ENCODE measurements at places on chromosomes 11 and 22. TPM values are rescaled to one million over a fixed set of nuclear protein-coding genes. Genes with fewer than 3 reads are reported as not detected.

C11orf97 gene
- total RNA-seq, result not detected

SHANK2 gene
- 30.8 TPM for total RNA-seq

PVALB gene
- not detected for total RNA-seq

PATE4 gene
- total RNA-seq, result not detected

CABP7 gene
- not detected for total RNA-seq

GRCh38 chr11:9619971-9620370 lies 43.9 kb upstream of the SWAP70 start:
- H3K27me3 ChIP-seq, result no peaks in the 10 kb centered on the region
- no peak overlapping the region for H3K4me3 ChIP-seq
- DNase-seq, result no peak
- H3K27ac ChIP-seq, result no peak overlapping the region

GRCh38 chr11:78465169-78465942 lies 47.7 kb upstream of the GAB2 start:
- peak; percentile 35 for DNase-seq
- no peak overlapping the region for H3K4me3 ChIP-seq
- no peaks in the 10 kb centered on the region for H3K36me3 ChIP-seq
- H3K4me1 ChIP-seq, result no peaks in the 10 kb centered on the region
- H3K27me3 ChIP-seq, result no peaks in the 10 kb centered on the region
- H3K27ac ChIP-seq, result peak overlapping the region; percentile 70

DNA sequence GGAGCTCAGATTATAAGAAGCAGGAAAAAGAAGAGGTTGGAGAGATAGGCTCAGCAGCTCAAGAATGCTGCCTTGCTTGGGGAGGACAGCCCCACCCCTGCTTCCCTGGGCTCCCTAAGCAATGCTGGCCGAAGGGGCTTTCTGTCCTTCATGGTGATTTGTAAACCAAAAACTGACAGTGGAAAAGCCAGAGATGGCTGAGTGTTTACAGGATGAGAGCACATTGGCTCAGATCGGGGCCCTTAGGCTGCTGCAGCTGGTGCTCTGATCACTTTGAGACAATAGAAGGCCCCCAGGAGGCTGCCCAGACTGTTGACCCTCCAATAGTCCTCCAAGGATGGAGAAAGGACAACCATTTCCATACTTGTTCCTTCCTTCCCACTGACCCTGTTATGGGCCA lies 28.8 kb upstream of the AMOTL1 start:
- no peaks in the 10 kb centered on the region for H3K4me1 ChIP-seq
- no peak for DNase-seq
- no peak overlapping the region for H3K27ac ChIP-seq
- H3K36me3 ChIP-seq, result no peaks in the 10 kb centered on the region

GRCh38 chr22:43825651-43826050 lies 13.5 kb upstream of the EFCAB6 start:
- no peak for DNase-seq

GRCh38 chr11:15727520-15727914 lies 612.8 kb downstream of the INSC start:
- no peak for DNase-seq
- H3K36me3 ChIP-seq, result no peaks in the 10 kb centered on the region
- no peak overlapping the region for H3K4me3 ChIP-seq
- H3K27me3 ChIP-seq, result no peaks in the 10 kb centered on the region
- peaks cover 11% of the 10 kb centered on the region for H3K4me1 ChIP-seq

- no peaks in the 10 kb centered on the region for H3K4me1 ChIP-seq
- no peaks in the 10 kb centered on the region for H3K36me3 ChIP-seq
- DNase-seq, result no peak
- no peak overlapping the region for H3K27ac ChIP-seq
- no peaks in the 10 kb centered on the region for H3K27me3 ChIP-seq
These were observed 81.2 kb upstream of the RASSF10 start for GRCh38 chr11:12927886-12928285.

- DNase-seq, result no peak
- H3K4me1 ChIP-seq, result peaks cover 6% of the 10 kb centered on the region
- H3K27ac ChIP-seq, result peak overlapping the region; percentile 96
- H3K4me3 ChIP-seq, result peak overlapping the region; percentile 97
- no peaks in the 10 kb centered on the region for H3K27me3 ChIP-seq
These were observed 895 bp downstream of the TEAD1 start for GRCh38 chr11:12674936-12675696.

GRCh38 chr11:102633385-102634026 lies 8.4 kb upstream of the MMP20 start:
- no peaks in the 10 kb centered on the region for H3K27me3 ChIP-seq
- H3K4me1 ChIP-seq, result no peaks in the 10 kb centered on the region
- no peaks in the 10 kb centered on the region for H3K36me3 ChIP-seq
- H3K4me3 ChIP-seq, result no peak overlapping the region
- no peak overlapping the region for H3K27ac ChIP-seq

DNA sequence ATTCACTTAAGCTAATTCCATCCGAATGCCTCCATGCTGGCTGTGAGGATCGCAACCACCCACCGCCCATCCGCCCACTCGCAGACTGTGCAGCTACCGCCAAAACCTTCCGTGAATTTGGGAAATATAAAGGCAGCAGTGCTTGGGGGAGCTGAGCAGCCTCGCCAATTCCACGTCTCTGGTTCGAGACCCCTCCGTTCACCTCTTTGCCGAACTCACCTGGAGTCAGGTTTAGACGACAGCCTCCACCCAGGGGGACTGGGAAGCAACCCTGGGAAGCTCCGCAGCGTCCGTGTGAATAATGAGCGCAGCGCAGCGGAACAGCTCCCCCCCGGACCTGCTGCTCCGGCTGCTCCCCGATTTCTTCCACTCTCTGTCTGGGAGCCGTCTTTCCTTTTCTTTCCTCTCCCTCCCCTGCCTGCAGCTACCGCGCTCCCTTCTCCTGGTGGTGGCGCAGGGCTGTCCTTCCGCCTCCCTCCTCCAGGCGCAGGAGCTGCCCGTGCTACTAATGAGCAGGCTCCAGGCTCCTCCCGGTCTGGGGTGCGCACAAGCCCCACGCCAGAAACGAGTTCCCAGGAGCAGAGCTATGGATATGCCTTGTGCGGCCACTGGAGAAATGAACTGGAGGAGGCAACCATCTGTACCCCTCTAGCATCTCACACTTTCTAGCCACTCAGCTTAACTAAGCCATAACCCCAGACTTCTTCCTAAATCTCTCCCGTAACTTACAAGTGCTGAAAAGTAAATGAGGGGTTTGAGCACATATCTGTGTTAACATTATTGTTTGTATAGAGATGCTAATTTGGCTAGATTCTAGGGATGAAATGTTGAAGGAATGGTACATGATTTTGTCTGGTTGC lies 107.3 kb downstream of the XKR3 start:
- peaks cover 10% of the 10 kb centered on the region for H3K27me3 ChIP-seq
- H3K27ac ChIP-seq, result no peak overlapping the region
- no peaks in the 10 kb centered on the region for H3K36me3 ChIP-seq
- H3K4me1 ChIP-seq, result no peaks in the 10 kb centered on the region
- DNase-seq, result no peak

DNA sequence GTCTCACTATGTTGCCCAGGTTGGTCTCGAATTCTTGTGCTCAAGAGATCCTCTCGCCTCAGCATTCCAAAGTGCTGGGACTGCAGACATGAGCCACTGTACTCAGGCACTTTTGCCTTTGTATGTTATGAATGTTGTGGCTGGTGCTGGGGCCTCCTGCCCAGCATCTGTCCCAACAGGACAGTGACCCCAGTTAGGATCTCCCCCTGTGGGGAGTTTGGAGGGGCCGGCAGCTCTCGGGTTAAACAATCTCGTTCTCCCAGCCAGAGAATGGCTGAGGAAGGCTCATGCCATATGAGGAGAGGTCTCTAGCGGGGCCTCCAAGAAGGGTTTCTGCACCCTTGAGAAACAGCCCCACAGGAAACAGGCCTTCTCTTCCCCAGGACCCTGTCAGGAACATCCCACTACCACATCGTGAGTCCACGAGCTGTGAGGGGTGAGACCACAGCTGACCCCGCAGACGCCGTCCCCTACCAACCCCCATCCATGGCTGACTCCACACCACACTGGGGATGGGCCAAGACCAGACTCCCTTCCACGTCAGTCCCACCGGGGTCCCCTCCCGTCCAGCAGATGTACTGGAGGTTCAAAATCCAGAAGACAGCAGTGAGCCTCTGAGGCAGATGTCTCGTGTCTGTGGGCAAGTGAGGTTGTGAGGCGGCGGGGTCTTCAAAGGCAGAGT lies 54.1 kb downstream of the SHANK2 start:
- DNase-seq, result no peak
- H3K36me3 ChIP-seq, result no peaks in the 10 kb centered on the region
- peaks cover 8% of the 10 kb centered on the region for H3K4me1 ChIP-seq
- no peaks in the 10 kb centered on the region for H3K27me3 ChIP-seq

DNA sequence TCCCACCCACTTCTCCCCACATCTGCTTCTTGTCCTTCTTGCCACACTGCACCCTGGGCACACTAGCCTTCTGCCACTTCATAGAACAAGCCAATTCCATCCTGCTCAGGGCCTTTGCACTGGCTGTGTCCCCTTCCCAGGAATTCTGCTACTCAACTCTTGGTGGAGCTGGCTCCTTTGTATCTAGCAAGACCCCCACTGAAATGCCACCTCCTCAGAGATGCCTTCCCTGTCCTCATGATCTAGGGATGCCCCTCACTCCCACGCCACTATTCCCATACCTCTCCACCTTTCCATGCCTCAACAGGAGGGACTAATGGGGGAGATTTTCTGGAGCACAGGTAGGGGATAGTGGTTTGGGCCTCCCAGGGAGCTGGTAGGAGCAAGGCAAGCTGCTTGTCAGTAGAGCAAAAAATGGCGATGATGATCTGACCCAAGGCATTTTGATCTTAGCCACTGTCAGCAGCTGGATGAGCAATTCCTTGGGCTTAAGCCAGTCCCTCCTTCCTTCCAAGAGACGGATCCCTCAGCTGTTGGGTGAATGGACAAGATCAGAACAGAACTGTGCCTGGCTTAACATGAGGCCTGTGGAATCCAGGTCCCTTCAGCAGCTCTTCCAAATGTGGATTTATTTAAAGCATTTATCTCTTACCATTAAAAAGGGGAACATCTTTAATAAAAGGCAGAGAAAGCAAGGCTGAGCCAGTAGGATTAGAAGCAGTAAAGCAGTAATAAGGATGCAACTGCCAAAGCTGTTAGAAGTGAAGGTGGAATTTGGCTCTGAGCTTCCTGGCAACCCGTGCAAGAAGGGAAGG lies 4.0 kb upstream of the PRDM11 start:
- H3K27ac ChIP-seq, result no peak overlapping the region
- no peaks in the 10 kb centered on the region for H3K36me3 ChIP-seq
- no peak for DNase-seq
- no peaks in the 10 kb centered on the region for H3K27me3 ChIP-seq
- no peak overlapping the region for H3K4me3 ChIP-seq

DNA sequence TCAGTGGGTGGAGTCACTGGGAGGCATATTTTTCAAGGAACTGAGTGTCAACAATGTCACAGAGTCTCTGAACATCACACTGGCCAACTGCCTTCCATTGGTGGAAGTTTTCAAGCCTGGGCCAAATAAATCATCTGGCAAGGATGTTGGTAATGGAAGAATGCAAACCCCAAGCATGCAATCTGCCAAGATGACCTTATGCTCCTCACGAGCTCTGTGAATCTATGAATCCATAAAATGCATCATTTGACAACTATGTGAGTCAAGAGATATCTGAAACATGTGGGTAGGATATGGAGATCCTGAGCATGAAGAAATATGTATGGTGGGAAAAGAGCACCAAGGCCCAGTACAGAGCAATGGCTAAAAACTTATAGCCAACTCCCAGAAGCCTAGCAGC lies 122.2 kb downstream of the PLEKHA7 start:
- H3K27ac ChIP-seq, result no peak overlapping the region
- H3K27me3 ChIP-seq, result no peaks in the 10 kb centered on the region
- no peaks in the 10 kb centered on the region for H3K4me1 ChIP-seq

- H3K27me3 ChIP-seq, result peaks cover 5% of the 10 kb centered on the region
- no peak overlapping the region for H3K27ac ChIP-seq
- no peak for DNase-seq
- no peaks in the 10 kb centered on the region for H3K36me3 ChIP-seq
These were observed 1.3 kb downstream of the TBC1D10C start for GRCh38 chr11:67405196-67405567.

DNA sequence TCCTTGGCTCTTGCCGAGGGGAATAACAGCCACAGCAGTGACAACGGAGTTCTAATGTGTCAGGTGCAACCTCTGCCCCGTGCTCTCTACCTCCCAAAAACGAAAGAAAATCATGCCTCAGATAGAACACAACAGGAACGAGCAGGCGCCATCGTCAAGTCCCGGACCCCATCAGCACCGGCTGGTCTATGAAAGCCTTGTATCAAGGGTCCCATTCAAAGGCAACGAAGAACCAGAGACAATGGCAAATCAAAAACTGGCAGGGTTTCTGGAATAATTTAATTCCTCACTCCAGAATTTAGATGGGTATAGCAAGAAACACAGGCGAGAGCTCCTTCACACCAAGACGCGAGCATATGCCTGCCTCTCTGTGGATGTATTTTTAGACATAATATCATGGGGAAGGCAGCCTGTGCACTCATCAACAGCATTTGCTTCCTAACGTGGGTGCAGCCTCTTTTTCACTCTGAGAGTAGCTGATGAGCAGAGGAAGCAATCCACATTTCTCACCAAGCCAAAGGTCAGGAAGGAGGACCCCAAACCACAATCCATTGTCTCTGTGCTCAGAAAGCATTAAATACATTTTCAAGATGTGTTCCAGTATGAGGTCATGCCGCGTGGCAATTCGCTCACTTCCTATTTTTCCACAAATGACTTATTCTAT lies 193.4 kb upstream of the BLID start:
- peak overlapping the region; percentile 13 for H3K27ac ChIP-seq
- no peaks in the 10 kb centered on the region for H3K36me3 ChIP-seq
- DNase-seq, result no peak
- H3K4me1 ChIP-seq, result no peaks in the 10 kb centered on the region

- no peak for DNase-seq
- no peak overlapping the region for H3K27ac ChIP-seq
- no peaks in the 10 kb centered on the region for H3K27me3 ChIP-seq
- H3K4me3 ChIP-seq, result no peak overlapping the region
- H3K4me1 ChIP-seq, result no peaks in the 10 kb centered on the region
These were observed 68.3 kb downstream of the DDIAS start for GRCh38 chr11:82969811-82970210.

DNA sequence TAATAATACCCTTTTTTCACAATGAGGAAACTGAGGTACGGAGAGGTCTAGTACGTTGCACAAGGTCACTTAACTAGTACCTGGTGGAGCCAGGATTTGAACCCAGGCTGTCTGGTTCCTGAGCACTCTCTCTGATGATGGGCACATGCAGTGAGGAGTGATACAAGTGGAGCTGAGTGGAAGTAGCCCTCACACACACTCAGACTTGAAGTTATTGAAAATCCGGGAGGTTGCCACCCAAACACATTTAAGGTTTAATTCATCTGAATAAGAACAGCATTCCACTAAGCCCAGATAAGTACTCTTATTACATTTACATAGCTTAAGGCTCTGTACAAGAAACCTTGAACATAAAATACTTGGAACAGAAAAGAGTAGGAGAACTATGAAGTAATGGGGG lies 4.8 kb downstream of the GRAP2 start:
- peaks cover 3% of the 10 kb centered on the region for H3K27me3 ChIP-seq
- no peak overlapping the region for H3K27ac ChIP-seq
- no peaks in the 10 kb centered on the region for H3K4me1 ChIP-seq
- H3K4me3 ChIP-seq, result no peak overlapping the region
- no peak for DNase-seq

GRCh38 chr11:129374081-129374992 lies 1.3 kb upstream of the BARX2 start:
- peak; percentile 14 for DNase-seq
- H3K27ac ChIP-seq, result peak overlapping the region; percentile 88
- H3K27me3 ChIP-seq, result peaks cover 87% of the 10 kb centered on the region
- no peaks in the 10 kb centered on the region for H3K36me3 ChIP-seq
- H3K4me3 ChIP-seq, result peak overlapping the region; percentile 49

All from transverse colon (tissue), 4 donors.